ENCODE measurements at places on chromosomes 2 and 18.

- DNase-seq: no peak
Observed at GRCh38 chr18:48839819-48840490, 110.8 kb downstream of the SMAD7 start.

DNA sequence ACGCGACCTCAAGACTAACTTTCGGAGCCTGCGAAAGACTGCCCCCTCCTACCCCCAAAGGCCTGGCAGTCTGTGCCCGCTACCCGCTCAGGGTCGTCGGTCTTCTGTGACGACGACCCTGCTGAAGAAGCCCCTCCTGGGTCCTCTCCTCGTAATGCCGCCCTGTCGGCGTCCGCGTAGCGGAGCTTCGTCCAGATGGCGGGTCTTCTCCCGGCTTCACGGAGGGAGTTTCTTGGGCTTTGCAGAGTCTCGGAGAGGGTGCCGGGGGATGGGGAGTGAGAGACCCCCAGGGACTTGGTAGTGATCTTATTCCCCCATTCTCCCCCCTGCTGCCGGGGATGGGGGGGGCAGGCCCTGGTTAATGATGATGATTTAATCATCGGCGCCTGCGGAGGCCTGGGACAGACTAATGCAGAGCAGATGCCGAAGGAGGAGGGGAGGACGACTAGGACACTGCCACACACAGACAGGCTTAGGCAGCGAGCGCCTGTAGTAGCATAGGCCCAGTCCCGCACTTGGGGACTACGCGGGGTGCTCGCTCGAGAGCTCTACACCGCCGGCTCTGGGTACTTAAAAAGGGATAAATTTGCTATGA, 528 bp upstream of the PCGF1 start:
- DNase-seq: no peak

DNA sequence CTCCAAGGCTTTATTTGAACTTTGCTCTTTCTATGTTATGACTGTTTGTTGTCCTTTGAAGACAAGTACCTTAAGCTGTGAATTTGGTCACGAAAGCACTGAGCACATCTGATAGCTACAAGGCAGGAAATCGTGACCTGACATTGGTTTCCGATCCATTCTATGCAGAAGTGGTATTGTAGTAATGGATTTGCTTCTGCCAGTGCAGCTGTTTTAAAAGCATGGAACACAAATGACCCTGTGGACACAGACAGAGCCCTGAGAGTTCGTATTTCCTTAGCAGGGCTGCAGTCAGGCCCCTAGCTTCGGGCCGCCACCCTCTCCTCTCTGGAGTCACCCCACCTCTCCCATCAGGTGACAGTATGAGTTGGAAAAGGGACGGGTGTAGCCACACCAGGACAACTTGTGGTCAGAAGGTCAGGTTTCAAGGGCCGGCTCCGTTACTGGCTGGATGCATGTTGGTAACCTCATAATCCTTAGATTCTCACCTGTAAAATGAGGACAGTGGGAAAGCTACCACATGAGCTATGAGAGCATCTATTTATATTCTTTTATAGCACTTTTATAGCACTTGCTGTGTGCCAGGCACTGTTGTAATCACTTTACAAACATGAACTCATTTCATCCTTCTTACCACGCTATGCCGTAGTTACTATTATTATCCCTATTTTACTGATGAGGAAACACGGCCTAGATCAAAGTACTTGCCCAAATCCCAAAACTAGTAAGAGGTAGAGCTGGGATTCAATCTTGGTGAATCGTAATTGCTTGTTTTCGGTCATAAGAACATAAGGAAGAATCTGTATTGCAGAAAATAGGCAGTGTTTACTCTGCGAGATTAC, 70.2 kb downstream of the SPATS2L start:
- no peak for DNase-seq

GRCh38 chr2:159065891-159066290, 97.5 kb downstream of the TANC1 start:
- no peak for DNase-seq

GRCh38 chr2:74887960-74888700, 54.2 kb downstream of the HK2 start:
- no peak for DNase-seq

DNA sequence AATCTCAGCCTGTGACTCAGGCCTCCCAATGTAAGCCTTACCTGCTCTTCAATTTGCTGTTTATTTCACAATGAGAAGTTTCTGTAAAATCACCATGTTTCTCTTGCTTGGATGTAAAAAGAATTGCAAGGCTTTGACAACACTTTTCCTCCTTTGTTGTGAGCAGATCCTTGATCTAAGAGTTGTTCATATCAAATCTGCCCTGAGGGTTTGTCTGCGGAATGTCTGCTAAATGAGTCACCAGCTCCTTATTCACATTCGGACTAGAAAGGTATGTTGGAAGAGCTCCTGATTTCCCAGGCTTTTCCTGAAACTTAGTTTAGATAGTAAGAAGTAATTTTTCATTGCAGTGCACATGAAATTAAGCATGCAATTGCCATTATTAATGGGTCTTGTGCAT, 268.2 kb upstream of the TCF4 start:
- DNase-seq: no peak

DNA sequence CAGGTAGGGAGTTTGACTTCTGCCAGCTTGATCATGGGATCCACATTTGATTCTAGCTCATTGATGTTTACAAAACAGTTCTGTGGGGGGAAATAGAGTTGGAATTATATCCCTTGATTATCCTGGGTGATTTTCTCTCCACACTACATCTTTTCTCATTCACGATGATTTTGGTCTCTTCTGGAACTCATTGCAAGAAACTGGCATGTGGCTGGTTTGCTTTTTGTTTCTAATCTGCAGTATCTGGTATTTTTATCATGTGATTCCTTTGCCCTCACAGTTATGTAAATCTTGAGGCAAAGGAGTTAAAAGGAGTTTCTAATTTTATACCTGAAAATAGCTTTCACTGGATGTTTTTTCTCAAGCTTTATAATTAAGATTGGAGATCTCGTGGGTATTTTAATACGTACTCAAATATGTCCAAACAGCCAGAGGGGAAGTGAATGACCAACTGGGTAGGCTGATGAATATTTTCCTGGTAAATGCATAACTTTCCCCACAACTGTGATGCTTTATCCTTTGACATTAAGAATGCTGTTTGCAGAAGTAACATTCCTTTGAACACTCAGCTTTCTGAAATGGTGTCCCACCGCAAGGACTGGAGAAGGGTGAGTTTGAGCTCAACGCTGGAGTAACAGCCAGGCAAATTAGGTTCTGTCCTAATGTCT, 502.9 kb upstream of the ZEB2 start:
- DNase-seq: no peak

GRCh38 chr2:138732651-138733050, 47.5 kb downstream of the NXPH2 start:
- no peak for DNase-seq

DNA sequence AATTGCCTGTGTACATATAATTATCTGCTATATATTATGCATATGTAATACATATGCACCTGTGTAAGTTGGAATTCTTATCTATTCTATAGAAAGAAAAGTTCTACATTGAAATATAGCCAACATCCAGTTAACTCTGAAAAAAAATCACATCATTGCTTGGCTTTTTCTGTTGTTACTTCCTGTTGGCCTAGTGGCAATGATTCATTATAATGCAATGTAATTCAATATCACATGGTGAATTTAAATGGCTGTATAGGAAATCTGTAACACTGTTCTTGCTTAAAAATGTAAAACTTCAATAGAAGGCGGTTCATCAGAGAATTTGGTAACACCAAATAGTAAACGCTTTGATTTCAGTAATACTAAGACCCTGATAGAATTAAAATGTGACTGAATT, 44.5 kb upstream of the MAP4K3 start:
- DNase-seq: no peak

- DNase-seq: no peak
Observed at GRCh38 chr2:43393918-43394317, 167.5 kb upstream of the ZFP36L2 start.

GRCh38 chr18:40018266-40018665, 1936.8 kb upstream of the PIK3C3 start:
- DNase-seq: no peak

GRCh38 chr18:44859751-44860439, 179.2 kb downstream of the SETBP1 start:
- DNase-seq: no peak

DNA sequence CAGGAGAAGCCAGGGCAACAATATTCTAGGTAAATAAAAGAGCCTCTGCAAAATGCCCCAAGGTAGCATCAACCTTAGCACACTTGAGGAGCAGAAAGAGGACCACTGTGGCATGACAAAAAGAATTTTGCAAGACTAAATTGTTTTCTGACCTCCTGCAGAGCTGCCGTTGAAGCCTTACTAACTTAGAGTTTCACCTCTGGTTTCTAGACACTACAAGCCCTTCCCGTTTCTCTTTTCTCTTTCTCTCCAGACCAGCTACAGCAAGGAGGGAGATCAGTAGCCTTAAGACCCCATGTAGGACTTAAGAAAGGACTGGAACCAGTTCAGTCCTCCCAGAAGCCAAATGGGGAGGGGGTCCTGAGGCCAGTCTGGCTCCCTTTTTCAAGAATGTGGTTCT, 73.3 kb upstream of the SP3 start:
- no peak for DNase-seq

DNA sequence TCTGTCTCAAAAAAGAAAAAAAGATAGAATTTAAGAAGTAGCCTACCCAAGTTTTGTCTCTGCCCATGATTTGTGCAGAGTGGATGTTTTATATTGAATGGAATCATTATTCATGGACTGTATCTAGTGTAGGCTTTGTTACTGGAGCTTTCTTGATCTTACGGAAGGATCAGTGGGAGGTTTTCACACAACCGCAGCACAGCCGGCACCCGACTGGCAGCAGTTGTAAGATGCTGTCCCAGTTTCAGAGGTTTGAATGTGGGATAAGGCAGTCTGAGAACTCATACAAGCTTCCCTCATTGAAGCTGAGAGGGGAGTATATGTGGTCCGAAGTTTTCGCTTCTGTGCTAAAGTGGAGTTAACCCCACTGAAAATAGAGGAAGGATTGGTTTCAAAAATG, 19.7 kb upstream of the SAG start:
- DNase-seq: peak; percentile 35

- DNase-seq: no peak
Observed at GRCh38 chr2:5839550-5839949, 147.4 kb downstream of the SOX11 start.

DNA sequence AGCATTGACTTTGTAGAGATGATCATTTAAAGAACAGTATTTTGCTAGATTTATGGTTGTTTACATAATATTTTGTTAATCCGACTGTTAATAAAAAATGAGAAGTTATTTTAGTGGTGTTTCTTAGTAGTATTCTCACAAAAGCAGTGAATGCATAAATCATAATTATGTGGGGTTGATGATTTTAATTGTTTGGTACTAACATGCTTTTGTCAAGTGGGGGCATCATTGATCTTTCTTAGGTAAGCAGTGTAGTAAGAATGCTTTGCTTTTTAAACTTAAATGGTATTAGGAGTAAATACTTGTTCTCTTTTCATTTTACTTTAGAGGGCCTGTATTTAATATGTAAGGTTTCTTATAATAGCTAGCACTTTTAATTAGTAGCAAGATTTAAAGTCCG, 109.2 kb upstream of the OTX1 start:
- no peak for DNase-seq

DNA sequence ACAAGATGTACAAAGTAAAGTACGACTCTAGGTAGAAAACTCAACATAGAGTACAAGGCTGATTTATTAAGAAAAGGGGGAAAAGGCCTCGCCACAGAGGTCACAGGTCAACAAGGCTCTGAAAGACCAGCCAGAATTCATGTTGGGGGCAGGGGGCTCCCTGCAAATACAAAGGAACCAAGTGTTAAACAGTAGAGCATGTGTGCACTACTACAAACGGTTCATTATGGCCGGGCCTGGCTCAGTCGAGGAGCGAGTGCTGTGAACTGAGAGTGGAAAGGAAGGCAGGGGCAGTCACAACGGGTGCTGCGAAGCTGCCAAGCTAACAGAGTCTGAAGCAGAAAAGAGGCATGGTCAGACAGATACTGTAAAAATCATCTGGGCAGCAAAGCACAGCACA, 77.1 kb downstream of the MBOAT2 start:
- DNase-seq: peak; percentile 93

GRCh38 chr2:137115795-137116089, 350.4 kb downstream of the THSD7B start:
- DNase-seq: no peak

GRCh38 chr2:206245265-206245672, 29.2 kb upstream of the ZDBF2 start:
- DNase-seq: no peak

DNA sequence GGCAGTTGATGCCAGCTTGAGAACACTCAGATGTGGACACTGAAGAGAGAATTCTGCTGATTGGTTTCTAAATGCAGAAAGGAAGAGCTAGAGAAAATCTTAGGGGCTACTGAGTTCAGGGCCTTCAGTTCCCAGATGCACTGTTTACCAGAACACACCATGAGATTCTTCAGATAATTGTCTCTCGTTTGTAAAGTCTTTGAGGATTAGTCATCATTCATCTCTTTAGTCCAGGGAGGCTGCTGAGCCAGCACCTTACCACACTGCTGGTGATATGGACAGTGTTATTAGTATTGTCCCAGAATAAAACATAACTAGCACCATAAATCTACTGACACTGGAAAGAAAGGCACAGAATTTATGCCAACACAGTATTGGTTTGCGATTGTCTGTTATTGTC, 690.8 kb upstream of the CELF4 start:
- no peak for DNase-seq

DNA sequence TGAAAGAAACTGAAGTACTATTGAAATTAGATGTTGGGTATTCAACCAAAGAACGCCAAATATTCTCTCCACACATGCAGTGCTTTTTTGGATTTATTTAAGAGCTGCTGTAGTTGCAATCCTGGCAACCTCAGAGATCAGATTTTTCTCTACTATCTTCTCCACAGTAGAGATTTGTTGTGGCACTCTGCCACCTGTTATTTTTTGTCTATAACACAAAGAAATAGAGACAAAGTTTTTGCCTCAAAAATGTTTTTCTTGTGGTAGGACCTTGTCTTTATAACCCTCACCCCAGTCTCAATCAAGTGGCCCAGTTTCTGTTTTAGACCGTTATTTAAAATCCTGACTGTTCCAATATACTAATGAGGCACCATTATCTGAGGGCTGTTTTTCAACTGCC, 79.4 kb downstream of the SCG2 start:
- DNase-seq: no peak

- DNase-seq: no peak
Observed at GRCh38 chr18:60100778-60101177, 201.0 kb downstream of the PMAIP1 start.

GRCh38 chr2:171320208-171320621, 113.6 kb downstream of the METTL8 start:
- no peak for DNase-seq

DNA sequence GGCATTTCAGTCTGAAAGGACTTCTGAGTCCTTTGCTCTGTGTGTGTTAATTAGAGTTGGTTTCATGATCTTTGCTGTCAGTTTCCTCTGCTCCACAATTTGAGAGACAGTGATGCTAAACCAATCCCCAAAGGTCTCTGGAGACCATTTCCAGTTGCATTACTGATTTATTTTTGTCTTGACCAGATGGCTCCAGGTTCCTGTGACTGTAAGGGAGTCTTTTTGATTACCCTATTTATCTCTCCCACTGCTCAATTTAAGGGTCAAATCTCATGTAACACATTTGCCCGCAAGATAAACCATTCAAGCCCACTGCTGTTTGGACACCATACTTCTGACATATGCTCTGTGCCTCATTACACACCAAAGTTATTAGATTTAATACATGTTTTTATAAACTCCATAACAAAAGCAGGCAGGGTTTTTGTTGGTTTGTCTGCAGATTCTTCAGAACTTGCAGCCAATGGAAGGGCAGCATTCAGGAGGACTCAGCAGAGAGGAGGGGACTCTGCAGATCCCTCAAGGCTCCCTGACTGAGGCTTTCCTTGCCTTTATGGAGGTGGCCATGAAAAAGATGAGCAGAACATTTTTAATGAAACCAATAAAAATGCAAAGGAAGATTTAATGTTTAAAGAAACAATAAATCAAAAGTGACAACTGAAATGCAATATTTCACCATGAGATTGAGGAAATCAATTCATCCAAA, 889.3 kb upstream of the CELF4 start:
- DNase-seq: no peak

All from globus pallidus (tissue), 1 donor.